GM04504 (cell line): ENCODE measurements at places on chromosomes 2 and 18.
A peak's percentile ranks its signal among the peaks of the same experiment; 100 is the strongest.

DNA sequence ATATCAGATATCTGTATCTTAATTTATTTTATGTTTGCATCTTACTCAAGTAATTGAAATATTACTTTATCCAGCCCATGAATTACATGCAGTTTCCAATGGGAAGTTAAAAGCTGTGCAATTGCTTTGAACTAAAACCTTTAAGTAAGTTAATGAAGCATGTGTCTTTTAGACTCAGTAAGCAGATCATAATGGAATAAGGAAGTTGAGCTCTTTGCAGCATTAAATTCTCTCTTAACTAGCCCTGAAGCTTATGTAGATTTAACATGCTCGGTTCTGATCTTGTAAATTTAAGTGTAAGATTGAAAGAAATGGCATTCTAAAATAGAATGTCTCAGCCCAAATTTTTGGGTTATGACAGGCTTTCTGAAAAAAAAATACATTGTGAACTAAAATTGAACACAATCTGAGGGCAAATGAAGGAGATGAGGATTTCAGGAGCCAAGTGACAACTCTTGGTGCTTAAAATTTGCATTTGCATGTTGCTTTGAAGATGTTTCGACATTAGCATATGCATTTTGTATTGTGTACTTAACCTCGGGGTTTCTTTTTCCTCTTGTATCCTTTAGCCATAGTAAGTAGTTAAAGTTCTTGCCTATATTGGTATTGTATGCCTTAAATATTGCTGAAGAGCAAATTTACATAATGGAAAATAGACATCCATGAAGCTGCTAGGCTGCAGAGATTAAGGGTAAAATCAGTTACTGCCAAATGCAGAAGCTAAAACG is 297.8 kb upstream of the KCNJ3 start:
- no peak for DNase-seq

DNA sequence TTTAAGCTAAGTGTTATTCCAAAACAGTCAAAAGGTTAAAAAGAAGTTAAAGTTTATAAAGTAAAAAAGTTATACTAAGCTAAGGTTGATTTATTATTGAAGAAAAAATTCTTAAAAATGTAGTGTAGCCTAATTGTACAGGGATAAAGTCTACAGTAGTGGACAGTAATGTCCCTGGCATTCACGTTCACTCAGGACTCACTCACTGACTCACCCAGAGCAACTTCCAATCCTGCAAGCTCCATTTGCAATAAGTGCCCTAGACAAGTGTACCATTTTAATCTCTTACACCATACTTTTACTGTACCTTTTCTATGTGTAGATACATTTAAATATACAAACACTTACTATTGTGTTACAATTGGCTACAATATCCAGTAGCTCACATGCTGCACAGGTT is 86.1 kb downstream of the CACNB4 start:
- DNase-seq, result peak; percentile 4

GRCh38 chr18:45324495-45325113 is 290.7 kb upstream of the SLC14A2 start:
- DNase-seq, result no peak

DNA sequence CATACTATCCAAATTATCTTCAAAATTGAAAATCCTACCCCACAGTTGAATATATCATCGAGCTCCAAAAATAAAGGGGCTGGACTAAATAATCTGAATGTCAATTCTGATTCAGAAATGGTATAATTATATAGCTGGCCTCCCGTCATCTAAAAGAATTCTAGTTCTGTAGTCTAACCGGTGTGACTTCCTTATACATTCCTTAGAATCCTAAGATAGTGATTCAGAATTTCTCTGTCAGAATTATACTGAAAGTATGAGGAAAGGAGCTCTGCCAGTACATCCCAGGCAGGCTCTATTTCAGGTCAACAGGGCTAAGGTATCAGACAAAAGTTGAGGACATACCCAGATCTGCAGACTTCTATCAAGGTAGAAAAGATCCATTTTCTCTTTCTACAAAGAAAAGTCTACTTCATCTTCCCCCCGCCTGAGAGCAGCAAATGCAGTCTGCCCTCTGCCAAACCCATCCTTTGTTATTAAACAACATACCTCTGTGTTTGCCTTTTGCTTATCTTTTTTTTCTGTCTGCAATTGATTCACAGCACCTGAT is 128.5 kb downstream of the METTL4 start:
- DNase-seq, result no peak

- DNase-seq, result no peak
These were observed 20.3 kb downstream of the MRPL19 start for GRCh38 chr2:75666911-75667310.

DNA sequence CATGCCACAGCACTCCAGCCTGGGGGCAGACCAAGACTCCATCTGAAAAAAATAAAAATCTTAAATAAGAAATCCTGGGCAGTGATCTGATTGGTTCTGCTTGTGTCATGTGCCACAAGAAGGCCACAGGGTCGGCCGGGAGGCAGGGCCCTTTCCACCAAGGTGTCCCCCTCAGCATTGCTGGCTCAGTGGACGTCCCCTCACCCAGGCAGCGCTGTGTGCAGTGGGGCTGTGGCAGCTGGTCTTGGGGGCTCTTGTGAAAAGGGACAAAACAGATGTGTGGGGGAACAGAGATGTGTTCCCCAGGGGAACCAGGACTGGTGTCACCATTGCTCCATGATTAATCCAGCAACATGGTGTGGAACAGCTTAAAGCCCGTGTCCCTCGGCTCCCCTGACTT is 60.5 kb downstream of the HS6ST1 start:
- no peak for DNase-seq

DNA sequence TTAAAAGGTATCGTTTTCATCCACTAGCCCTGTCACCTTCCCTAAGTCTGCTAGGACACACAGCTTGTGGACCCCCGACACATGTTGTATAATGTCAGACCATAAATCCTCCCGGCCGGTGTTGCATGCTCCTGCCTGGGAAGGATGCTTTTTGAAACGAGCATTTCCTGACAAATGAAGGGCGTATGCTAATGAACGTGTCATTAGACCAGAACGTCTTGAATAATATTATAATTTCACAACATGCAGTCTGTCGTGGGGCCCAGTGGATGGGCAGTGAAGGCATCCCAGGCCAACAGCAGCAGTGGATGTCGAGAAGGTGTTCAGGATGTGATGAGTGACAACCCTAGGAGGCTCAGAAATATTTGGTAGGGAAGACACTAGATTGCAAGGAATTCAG is 7.5 kb downstream of the CHRNA1 start:
- no peak for DNase-seq

DNA sequence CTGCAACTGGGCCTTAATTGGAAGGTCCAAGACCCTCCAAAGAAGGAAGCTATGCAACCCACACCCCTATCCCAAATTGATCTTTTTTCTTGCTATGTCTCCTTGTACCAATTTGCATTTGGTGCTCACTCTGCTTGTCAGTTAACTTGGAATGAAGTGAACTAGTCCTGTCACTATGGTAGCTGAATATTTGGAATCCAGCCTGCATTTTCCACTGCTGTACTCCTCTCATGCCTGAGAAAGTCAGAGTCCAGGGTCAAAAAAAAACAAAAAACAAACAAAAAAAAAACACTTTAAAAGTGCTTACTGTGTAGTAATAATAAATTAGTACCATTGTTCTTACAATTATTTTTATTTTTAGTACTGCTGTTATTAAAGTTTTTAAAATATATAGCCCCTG is 462.8 kb upstream of the SLC8A1 start:
- DNase-seq, result no peak

DNA sequence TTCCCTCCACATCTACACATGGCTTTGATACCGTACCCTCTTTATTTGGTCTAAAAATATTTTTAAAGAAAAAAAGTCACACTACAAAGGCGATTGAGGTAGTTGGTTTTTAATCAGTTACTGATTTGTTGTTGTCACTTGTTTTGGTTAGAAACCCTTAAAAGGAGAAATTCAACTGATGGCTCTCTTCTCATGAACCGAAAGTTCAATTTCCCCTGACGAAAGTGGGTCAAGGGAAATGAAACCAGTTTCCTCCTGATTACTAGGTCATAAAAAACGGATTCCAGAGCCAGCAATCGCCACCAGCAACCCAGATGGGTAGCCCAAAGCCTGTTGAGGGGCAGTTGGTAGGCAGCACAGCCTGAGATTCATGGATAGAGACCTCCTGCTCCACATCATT is 63.2 kb downstream of the DLGAP1 start:
- DNase-seq, result no peak

- DNase-seq, result no peak
These were observed 64.4 kb upstream of the RAPH1 start for GRCh38 chr2:203599509-203599908.
